T-helper 17 cell (primary cell): ENCODE measurements at places on chromosomes 5 and 9. TPM values are rescaled to one million over a fixed set of nuclear protein-coding genes. Genes with fewer than 3 reads are reported as not detected.

- no peak within 1 kb of the TSS for H3K27ac ChIP-seq
- no peak within 1 kb of the TSS for H3K4me3 ChIP-seq
- DNase-seq, result no peak
- peaks cover 9% of the 10 kb centered on the region for H3K36me3 ChIP-seq
- peaks cover 2% of the 10 kb centered on the region for H3K4me1 ChIP-seq
- peaks cover 43% of the 10 kb centered on the region for H3K27me3 ChIP-seq
Observed at GRCh38 chr9:34710023-34710422, at the start of gene CCL21. CCL21 (minus strand) TSS chr9:34710136; CDS start chr9:34710066, 70 bp downstream.

DNA sequence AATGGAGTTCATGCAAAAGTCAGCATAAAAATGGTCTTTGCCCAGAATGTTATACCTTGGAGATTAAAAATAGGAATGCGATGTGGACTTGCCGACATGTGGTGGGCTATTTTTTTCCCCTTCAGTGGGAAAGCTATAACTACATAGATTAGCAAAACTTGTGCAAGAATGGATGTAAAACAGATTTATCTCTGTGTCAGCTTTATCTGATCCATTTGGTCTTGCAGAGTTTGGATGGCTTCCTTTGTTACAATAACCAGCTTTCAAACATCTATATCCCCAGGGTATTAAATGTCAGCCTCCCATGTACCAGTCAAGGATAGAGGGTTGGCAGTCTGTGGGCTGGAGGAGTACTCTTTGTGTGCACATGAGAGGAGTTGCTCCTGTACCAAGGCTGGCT lies 284.9 kb downstream of the TMEM38B start:
- no peaks in the 10 kb centered on the region for H3K4me1 ChIP-seq
- no peak for DNase-seq
- no peak overlapping the region for H3K27ac ChIP-seq
- no peak overlapping the region for H3K4me3 ChIP-seq
- H3K36me3 ChIP-seq, result no peaks in the 10 kb centered on the region

- H3K4me3 ChIP-seq, result no peak overlapping the region
- H3K36me3 ChIP-seq, result peaks cover 3% of the 10 kb centered on the region
- DNase-seq, result no peak
- H3K4me1 ChIP-seq, result peaks cover 13% of the 10 kb centered on the region
- peaks cover 50% of the 10 kb centered on the region for H3K27me3 ChIP-seq
Observed at GRCh38 chr9:132776891-132777290, 101.2 kb downstream of the AK8 start.

- DNase-seq, result no peak
- H3K27me3 ChIP-seq, result peaks cover 41% of the 10 kb centered on the region
- H3K36me3 ChIP-seq, result peaks cover 8% of the 10 kb centered on the region
- no peak overlapping the region for H3K27ac ChIP-seq
- H3K4me1 ChIP-seq, result peaks cover 2% of the 10 kb centered on the region
Observed at GRCh38 chr9:137973829-137974416, 96.3 kb downstream of the CACNA1B start.

DNA sequence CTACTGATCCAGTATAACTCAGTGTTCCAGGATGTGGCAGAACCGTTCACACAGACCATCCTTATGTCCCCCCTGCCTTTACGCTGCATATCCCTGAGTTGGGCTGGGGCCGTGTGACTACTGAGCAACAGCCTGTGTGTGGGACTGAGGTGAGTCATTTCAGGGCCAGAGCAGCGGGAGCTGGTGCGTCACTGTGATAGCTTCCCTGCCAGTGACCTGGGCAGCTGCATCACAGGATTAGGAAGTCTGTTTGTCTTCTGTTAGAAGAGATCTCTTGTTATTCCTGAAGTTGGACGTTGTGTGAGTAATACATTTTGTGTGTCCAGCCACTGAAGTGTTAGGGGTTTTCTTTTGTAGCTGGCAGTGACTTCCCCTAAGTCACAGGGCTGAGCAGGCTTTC lies 35.6 kb downstream of the TPPP start:
- DNase-seq, result no peak
- H3K4me3 ChIP-seq, result no peak overlapping the region
- H3K36me3 ChIP-seq, result peaks cover 10% of the 10 kb centered on the region

GRCh38 chr5:179177711-179178575 lies 117.8 kb downstream of the ZNF354C start:
- no peak overlapping the region for H3K27ac ChIP-seq
- H3K4me1 ChIP-seq, result peaks cover 2% of the 10 kb centered on the region
- peaks cover 40% of the 10 kb centered on the region for H3K27me3 ChIP-seq
- H3K36me3 ChIP-seq, result no peaks in the 10 kb centered on the region

- no peak overlapping the region for H3K4me3 ChIP-seq
- H3K36me3 ChIP-seq, result no peaks in the 10 kb centered on the region
- H3K27ac ChIP-seq, result no peak overlapping the region
- H3K4me1 ChIP-seq, result no peaks in the 10 kb centered on the region
Observed at GRCh38 chr5:124060011-124060410, 548.0 kb downstream of the CSNK1G3 start.

DNA sequence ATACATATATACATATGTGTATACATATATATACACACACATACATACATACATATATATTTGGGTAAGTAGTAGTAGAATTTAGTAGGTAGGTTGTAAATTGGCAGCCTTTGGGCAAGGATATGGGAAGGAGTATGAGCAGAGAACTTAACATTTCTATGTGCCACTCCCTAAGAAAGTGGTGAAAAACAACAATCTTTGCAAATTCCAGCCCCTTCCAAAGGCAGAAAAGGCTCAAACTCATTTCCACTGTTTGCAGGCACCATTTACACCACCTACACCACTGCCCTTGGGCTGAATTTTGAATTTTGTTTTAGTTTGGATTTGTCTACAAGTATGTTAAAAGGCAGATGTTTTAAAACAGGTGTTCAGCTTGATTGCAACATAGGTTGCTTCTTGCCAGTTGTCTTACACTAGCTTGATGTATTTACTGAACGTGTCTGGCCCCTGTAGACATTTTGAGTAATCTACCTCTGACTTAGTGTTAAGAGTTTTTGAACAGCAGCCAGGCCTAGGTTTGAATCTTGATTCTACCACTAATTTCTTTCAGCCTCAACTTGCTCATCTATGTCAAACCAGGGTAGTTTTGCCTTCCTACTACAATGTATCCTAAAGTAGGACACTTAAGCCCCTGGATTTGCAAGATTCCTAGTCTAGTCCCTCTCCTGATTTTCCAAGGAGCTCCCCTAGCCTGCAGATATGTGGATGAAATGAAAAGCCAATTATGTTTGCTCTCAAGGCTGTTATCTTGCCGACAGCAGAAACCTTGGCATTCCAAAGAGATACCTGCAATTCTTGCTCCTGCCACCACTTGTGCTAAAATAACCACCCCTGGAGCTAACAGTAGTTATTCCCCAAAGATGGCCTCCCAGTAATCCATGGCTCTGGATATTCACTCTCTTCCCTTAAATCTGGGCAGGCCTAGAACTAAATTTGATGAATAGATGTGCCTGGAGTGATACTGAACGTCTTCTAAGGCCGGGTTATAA lies 156.2 kb upstream of the SLC44A1 start:
- H3K27ac ChIP-seq, result no peak overlapping the region
- H3K4me1 ChIP-seq, result no peaks in the 10 kb centered on the region

DNA sequence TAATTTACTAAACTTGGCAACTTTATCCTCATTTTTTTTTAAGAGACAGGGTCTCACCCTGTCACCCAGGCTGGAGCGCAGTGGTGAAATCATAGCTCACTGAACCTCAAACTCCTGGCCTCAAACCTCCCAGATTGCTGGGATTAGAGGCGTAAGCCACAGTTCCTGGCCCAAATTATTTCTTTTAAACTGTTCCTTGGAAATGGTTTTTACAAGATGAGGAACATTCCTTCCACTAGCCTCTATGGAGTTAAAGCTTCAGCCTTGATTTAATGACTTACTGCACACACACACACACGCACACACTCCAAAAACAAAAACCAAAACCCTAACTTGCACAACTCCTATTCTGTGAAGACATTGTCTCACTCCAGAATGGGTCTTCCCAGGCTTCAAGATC lies 77.2 kb upstream of the TARS1 start:
- no peak overlapping the region for H3K27ac ChIP-seq
- DNase-seq, result no peak
- no peaks in the 10 kb centered on the region for H3K36me3 ChIP-seq
- H3K27me3 ChIP-seq, result no peaks in the 10 kb centered on the region
- no peak overlapping the region for H3K4me3 ChIP-seq

DNA sequence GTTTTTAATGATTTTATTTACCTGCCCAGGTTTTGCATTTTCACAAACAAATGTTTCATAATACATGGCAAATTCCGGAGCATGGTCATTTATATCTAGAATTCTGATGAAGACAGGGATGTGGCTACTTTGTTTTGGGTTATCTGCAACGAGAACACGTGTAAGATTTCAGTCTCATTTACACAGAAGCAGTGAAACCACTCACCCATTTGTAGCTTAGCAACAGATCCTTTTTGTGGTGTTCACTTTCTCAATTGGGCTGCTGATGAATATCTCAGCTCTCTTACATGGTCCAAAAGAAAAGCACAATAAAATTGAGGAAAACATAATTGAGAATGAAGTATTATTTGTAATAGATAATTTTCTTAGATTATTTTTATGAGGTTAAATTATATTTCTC lies 148.6 kb downstream of the CDH9 start:
- no peak overlapping the region for H3K4me3 ChIP-seq
- no peaks in the 10 kb centered on the region for H3K27me3 ChIP-seq

- H3K4me1 ChIP-seq, result no peaks in the 10 kb centered on the region
- H3K27me3 ChIP-seq, result no peaks in the 10 kb centered on the region
- H3K27ac ChIP-seq, result no peak overlapping the region
- H3K36me3 ChIP-seq, result no peaks in the 10 kb centered on the region
Observed at GRCh38 chr5:84564321-84565075, 179.8 kb upstream of the EDIL3 start.

GRCh38 chr5:136040746-136041415 lies 12.1 kb downstream of the TGFBI start:
- H3K4me3 ChIP-seq, result no peak overlapping the region
- H3K36me3 ChIP-seq, result no peaks in the 10 kb centered on the region
- H3K4me1 ChIP-seq, result peaks cover 40% of the 10 kb centered on the region
- no peaks in the 10 kb centered on the region for H3K27me3 ChIP-seq

The GFI1B gene
- 1.1 TPM for total RNA-seq

The BARHL1 gene
- not detected for total RNA-seq

The DMRT2 gene
- not detected for total RNA-seq

The STC2 gene
- not detected for total RNA-seq

The ORM2 gene
- not detected for total RNA-seq

The F12 gene
- 1.1 TPM for total RNA-seq
